ENCODE measurements at places on chromosomes 7 and 10. TPM values are rescaled to one million over a fixed set of nuclear protein-coding genes. Genes with fewer than 3 reads are reported as not detected.
A peak's percentile ranks its signal among the peaks of the same experiment; 100 is the strongest.

Gene C10orf67
- not detected for total RNA-seq

Gene IQUB
- not detected for total RNA-seq

Gene PLAU
- 0.30 TPM for total RNA-seq

Gene INA
- not detected for total RNA-seq

DNA sequence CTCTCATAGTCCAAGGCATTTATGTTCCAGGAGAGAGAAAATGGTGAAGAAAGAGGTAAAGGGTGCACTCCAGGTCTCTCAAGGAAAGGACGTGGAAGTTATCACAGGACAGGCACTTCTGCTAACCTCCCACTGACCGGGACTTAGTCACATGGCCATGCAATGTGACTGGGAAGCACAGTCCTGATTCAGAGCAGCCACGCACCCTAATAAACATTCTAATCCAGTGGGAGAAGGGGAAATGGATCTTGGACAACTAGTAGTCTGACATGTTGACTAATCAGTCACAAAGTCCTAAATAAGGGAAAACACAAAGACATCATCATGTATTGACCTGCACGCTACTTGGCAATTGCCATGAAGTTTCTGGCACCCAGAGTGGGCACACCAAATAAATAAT, 417.5 kb upstream of the ZMIZ1 start:
- H3K4me3 ChIP-seq: no peak overlapping the region
- no peak overlapping the region for H3K27ac ChIP-seq
- peaks cover 23% of the 10 kb centered on the region for H3K27me3 ChIP-seq
- no peak for DNase-seq

DNA sequence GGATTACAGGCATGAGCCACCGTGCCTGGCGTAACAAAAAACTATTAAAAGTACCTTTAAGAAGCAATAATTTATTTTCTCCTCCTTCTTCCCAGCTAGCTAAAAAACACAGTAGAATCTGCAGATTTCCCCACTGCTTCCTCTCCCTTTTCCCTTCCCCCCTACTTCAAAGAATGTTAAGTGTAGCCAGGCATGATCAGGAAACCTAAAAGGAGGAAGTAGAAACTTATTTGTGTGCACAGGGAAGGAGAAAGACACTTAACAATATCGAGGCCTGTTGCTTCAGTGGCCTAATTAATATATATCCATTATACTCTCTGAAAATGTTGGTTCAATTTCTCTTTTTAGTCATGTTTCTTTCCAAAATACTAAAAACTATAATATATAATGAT, 127.7 kb downstream of the NRBF2 start:
- H3K27me3 ChIP-seq: no peaks in the 10 kb centered on the region
- H3K4me3 ChIP-seq: peak overlapping the region; percentile 58
- H3K4me1 ChIP-seq: peaks cover 70% of the 10 kb centered on the region
- peak overlapping the region; percentile 60 for H3K27ac ChIP-seq
- H3K36me3 ChIP-seq: peaks cover 18% of the 10 kb centered on the region

GRCh38 chr7:82050792-82051191, 280.9 kb upstream of the HGF start:
- no peak overlapping the region for H3K27ac ChIP-seq
- DNase-seq: no peak
- no peaks in the 10 kb centered on the region for H3K4me1 ChIP-seq
- H3K27me3 ChIP-seq: no peaks in the 10 kb centered on the region

- H3K4me3 ChIP-seq: no peak overlapping the region
- DNase-seq: no peak
- no peaks in the 10 kb centered on the region for H3K27me3 ChIP-seq
- no peak overlapping the region for H3K27ac ChIP-seq
- H3K36me3 ChIP-seq: no peaks in the 10 kb centered on the region
- peaks cover 22% of the 10 kb centered on the region for H3K4me1 ChIP-seq
Observed at GRCh38 chr7:152383341-152384234, 52.2 kb downstream of the KMT2C start.

DNA sequence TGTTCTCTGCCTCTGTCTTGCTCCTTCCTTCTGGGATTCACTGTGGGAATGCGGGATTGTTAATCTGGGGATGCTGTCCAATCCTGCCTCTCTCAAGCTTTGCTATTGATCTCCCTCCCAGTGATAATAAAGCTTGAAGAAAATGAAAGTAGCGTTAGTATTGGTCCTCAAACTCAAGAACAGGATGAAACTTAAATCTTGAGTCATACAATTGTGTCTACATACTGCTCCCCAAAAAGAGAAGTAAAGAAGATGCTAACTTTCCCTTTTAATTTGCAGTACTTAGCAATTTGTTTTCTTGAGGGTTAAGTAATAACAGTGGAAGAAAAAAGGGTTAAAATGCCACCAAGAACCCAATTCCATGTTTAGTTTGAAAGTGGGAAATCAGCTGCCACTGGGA, 13.6 kb downstream of the CFTR start:
- DNase-seq: no peak
- no peak overlapping the region for H3K4me3 ChIP-seq
- no peak overlapping the region for H3K27ac ChIP-seq
- no peaks in the 10 kb centered on the region for H3K36me3 ChIP-seq

DNA sequence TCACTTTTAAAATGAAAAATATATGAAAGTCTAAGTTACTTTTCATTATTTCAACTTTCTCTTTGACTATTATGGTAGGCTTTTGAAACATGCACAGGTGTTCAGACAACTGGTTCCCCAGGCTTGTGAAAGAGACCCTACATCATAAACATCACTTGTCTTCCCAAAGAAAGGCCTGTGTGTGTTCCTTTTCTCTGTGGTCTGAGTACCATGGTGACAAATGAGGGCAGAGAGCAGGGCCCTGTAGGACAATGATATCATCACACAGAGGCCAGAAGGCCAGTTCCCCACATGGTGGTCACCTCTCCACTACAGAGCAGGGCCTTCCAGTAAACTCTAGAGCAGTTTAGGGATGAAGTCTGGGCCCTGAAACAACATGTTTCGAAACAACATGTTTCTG, 288.8 kb downstream of the USP6NL start:
- peaks cover 33% of the 10 kb centered on the region for H3K36me3 ChIP-seq
- DNase-seq: no peak
- peak overlapping the region; percentile 83 for H3K27ac ChIP-seq
- H3K27me3 ChIP-seq: no peaks in the 10 kb centered on the region
- peaks cover 67% of the 10 kb centered on the region for H3K4me1 ChIP-seq
- H3K4me3 ChIP-seq: no peak overlapping the region

DNA sequence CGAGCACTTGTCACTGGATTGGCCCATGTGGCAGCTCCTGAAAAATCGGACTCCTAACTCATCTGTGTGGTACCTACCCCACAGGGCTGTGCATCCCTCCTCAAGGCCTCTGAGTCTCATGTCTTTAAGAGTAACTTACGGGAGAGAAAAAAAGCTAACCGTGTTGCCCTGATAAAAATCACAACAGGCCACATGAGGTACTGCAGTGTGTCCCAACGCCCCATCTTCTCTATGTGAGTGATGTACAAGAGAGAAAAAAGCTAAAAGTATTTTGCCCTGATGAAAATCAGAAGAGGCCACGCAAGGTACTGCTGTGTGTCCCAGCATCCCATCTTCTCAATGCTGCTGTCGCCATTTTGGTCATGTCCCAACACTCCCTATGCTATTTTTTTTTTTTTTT, 41.2 kb upstream of the ADRB1 start:
- H3K36me3 ChIP-seq: no peaks in the 10 kb centered on the region
- H3K4me1 ChIP-seq: no peaks in the 10 kb centered on the region
- no peak overlapping the region for H3K27ac ChIP-seq
- no peak overlapping the region for H3K4me3 ChIP-seq

DNA sequence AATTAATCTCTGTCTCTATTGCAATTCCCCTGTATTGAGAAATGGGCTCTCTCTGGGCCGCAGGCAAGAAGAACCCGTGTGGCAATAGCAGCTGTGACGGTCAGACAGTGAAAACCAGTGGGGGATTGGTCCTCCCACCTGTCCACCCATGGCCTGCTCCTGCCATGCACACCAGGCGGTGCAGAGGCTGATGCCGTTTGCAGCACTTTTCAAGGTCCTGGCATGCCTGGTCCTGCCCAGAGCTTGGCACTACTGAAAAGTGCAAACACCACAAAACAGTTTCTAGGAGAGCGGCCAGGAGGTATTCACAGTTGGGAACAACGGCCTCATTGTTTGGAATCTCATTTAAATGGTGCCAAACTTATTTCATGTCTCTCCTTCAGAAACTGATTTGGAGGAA, 41.5 kb downstream of the PSPH start:
- no peak overlapping the region for H3K27ac ChIP-seq
- peaks cover 6% of the 10 kb centered on the region for H3K36me3 ChIP-seq
- no peaks in the 10 kb centered on the region for H3K27me3 ChIP-seq
- no peaks in the 10 kb centered on the region for H3K4me1 ChIP-seq
- no peak for DNase-seq

DNA sequence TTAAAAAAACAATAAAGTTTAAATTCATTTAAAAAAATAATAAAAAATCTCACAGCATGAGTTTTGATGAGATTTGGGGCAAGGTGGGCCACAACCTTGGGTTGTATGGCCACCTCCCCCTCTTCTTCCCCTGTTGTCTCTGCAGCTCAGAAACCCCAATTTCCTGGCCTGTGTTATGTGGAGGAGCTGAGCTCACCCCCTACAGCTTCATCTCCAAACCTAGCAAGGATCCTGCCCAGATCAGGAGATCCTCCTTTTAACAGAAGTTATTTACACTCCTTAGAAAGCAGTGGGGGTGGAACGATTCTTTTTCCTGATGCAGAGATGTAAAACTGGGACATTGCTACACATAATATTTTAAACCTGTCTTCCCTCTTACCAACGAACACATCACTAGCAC, 6.9 kb upstream of the SH2D4B start:
- H3K4me1 ChIP-seq: peaks cover 72% of the 10 kb centered on the region
- no peaks in the 10 kb centered on the region for H3K36me3 ChIP-seq
- H3K4me3 ChIP-seq: peak overlapping the region; percentile 55

- H3K27ac ChIP-seq: no peak overlapping the region
- DNase-seq: no peak
- H3K36me3 ChIP-seq: no peaks in the 10 kb centered on the region
- H3K4me3 ChIP-seq: no peak overlapping the region
Observed at GRCh38 chr10:78568620-78569019, 500.1 kb upstream of the ZMIZ1 start.

DNA sequence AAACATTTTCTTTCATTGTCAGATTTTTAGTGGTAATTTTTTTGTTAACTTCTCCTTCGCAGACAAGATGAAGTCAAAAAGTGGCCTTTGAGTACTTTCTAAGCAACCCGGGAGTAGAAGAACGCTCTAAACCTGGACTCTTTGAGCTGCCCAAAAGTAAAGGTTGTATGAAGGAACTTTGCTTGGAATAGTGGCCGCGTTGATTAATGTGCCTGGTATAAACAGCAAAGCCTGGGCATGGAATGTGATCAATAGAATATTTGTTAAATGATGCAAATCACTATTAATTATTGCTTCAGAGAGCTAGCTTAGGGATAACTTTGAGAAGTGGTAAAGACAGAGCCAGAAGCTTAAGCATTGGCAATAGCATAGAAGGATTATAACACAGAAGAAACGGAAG, 475.1 kb upstream of the ANKRD30A start:
- no peaks in the 10 kb centered on the region for H3K4me1 ChIP-seq
- H3K27ac ChIP-seq: no peak overlapping the region
- DNase-seq: no peak
- H3K36me3 ChIP-seq: no peaks in the 10 kb centered on the region

- H3K27ac ChIP-seq: no peak overlapping the region
- no peak for DNase-seq
- H3K4me1 ChIP-seq: no peaks in the 10 kb centered on the region
- no peak overlapping the region for H3K4me3 ChIP-seq
Observed at GRCh38 chr7:121744319-121744718, 128.6 kb upstream of the PTPRZ1 start.

DNA sequence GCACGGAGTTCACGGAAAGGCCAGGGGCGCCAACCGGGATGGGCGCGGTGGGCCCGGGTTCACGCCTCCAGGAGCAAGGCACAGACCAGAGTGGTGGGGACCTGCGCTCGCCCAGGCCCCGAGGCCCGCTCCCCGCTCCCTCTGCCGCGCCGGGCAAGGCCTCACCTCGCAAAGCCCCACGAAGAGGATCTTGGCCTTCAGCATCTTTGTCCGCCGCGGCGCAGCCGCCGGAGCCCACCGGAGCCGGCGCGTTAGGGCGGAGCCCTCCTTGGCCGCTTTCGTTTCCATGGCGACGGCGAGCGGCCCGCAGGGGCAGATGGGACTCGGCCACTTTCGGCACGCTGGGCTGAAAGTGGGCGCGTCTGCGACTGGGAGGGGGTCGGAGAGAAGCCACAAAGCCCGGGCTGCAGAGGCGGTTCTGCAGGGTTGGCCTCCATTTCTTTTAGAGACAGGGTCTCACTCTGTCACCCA, 944.4 kb upstream of the ZNF722 start:
- no peaks in the 10 kb centered on the region for H3K27me3 ChIP-seq
- H3K4me1 ChIP-seq: no peaks in the 10 kb centered on the region
- no peak for DNase-seq
- H3K27ac ChIP-seq: no peak overlapping the region

DNA sequence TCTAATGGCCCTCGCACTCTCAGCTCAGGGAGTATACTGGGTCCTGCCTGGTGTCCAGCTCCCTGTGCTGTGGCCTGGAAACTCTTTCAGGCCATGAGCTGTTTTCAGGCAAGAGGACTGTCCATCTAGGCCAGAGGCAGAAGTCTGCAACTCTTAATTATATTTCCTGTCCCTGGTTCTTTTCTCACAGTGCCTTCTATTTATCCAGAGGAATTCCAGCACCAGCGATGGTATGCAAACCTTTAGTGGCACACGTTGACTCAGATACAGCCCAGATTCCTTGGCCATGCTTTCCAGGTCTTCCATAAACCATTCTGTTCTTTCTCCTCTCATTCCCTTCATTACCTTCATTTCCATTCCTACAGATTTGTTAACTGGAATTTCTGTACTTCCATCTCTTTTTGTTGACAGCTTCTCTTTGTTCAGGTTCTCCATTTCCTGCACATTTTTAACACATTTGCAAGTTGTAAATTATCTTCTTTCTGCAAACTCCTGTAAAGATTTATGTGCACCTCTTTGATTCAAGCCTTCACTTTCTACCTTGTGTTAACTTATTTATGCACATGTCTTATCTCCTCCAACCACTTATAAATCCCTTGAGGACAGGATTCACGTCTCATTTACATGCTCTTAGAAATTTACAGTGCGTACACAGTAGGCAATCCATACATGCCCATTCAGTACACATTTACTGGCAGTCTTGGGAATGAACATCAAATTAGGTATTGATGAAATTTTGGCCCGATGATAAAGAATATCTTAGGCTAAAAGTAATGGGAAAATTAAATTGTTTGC, 172.1 kb downstream of the CELF2 start:
- H3K36me3 ChIP-seq: peaks cover 17% of the 10 kb centered on the region
- H3K27me3 ChIP-seq: no peaks in the 10 kb centered on the region
- DNase-seq: no peak
- H3K4me1 ChIP-seq: peaks cover 93% of the 10 kb centered on the region
- H3K4me3 ChIP-seq: peak overlapping the region; percentile 69
- peak overlapping the region; percentile 60 for H3K27ac ChIP-seq

- no peak for DNase-seq
- no peaks in the 10 kb centered on the region for H3K36me3 ChIP-seq
- H3K27me3 ChIP-seq: no peaks in the 10 kb centered on the region
- peak overlapping the region; percentile 94 for H3K27ac ChIP-seq
- H3K4me1 ChIP-seq: peaks cover 40% of the 10 kb centered on the region
Observed at GRCh38 chr7:2063563-2064260, 169.0 kb downstream of the MAD1L1 start.
